ENCODE measurements at places on chromosomes 3 and 15.

- DNase-seq: peak; percentile 38
These were observed 261.6 kb upstream of the LMCD1 start for GRCh38 chr3:8239718-8240695.

GRCh38 chr3:117893638-117894037 is 1141.0 kb downstream of the IGSF11 start:
- peak; percentile 38 for DNase-seq

DNA sequence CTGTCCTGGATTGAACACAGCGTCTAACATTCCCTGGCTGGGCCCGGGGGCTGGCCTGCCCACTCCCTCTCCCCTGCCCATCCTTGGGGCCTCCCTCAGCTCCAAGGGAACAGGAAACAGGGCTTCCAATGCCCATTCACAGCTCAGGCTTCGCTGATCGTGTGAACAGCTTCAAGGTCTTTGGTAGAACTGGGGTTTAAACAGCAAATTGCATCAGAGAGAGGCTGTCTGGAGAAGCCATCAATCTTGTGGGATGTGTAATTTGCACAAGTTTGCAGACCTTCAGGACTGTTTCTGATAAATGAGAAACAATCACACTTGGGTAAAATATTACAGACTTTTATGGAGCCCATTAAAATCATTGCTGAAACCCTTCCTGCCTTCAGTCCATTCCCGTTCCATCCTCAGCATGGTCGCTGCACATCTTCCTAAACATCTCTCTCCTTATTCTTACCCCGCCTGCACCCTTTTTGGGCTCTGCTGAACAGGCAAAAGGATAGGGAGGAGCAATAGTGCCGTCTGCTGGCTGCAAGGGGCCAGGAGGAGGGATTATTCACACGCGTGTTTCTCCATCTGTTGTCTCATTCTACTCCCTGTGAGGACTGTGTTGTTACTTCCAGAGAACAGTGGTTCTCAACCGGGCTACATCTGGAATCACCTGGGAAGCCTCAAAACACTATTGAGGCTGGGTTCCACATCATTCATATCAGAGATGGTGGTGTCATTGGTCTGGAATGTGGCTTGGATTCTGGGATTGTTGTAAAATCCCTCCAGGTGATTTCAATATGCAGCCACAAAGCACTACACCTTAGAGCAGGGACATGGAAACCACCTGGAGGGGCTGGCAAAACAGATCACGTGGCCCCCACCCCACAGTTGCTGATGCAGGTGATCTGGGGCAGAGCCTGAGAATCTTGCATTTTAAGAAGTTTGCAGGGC is 116.3 kb downstream of the CLSTN2 start:
- peak; percentile 25 for DNase-seq

GRCh38 chr15:73075160-73075859 is 23.0 kb downstream of the NEO1 start:
- DNase-seq: no peak

DNA sequence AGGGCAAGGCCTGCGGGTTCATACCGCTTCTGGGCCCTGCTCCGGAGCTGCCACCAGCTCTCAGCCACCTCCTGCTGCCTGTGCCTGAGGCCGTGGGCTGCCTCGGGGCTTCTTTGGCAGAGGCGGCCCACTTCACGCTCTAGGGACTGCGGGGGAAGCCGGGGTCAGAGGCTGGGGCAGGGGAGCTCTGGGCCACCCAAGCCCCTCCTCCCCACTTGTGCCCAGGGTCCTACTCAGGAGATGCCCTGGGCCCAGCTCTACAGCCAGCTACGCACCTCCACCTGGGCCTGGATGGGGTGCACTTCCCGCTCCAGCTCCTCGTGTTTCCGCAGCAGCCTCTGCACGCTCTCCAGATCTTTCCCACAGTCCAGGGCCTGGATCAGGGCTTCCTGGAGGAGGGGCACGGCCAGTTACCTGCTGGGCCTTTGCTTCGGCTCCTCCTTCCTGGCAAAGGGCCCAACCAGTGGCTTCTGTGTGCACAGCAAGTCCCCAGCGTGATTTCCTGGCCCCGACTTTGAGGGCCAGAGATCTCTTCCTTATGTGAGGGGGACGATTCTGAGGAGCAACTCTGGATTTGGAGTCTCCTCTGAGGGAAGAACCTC is 24.0 kb downstream of the PLA2G4B start:
- DNase-seq: no peak

- DNase-seq: no peak
These were observed 105.3 kb downstream of the CD47 start for GRCh38 chr3:107985496-107985895.

DNA sequence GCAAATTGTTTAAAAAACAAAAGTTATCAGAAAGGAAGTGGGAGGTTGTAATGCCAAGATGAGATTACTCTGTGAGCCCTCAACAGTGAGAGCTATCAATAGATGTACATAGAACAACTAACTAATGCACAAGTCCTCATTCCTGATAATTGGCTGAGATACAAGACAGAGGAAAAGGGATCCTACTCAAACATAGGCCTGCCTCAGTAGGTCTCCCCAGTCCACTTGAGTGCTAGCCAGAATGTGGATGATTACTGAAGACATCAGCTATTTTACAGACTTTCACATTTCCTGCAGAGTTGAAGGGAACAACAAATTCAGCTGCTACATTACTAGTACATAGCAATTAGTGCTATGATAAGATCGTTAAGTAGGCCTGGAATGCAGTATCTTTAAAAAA is 981.9 kb downstream of the TUSC7 start:
- DNase-seq: no peak

GRCh38 chr3:53170325-53171063 is 9.5 kb downstream of the PRKCD start:
- DNase-seq: no peak

DNA sequence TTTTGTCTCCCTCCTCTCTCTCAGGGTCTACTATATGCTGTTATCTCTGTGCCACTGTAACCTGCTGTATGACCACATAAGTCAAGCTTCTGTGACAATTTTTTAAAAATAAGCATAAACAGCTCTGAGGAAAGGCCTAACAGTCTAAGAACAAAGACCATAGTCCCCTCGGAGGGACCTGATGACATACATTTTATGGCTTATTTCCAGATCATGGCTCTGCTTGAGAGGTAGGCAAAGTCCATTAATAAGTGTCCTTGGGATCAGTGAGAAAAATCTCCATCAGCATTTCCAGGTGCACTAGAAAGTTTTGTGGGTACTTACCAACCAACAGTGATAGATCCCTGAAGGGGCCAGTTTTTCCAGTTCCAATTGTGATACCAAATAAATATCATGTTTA is 123.8 kb downstream of the TNIK start:
- DNase-seq: no peak

DNA sequence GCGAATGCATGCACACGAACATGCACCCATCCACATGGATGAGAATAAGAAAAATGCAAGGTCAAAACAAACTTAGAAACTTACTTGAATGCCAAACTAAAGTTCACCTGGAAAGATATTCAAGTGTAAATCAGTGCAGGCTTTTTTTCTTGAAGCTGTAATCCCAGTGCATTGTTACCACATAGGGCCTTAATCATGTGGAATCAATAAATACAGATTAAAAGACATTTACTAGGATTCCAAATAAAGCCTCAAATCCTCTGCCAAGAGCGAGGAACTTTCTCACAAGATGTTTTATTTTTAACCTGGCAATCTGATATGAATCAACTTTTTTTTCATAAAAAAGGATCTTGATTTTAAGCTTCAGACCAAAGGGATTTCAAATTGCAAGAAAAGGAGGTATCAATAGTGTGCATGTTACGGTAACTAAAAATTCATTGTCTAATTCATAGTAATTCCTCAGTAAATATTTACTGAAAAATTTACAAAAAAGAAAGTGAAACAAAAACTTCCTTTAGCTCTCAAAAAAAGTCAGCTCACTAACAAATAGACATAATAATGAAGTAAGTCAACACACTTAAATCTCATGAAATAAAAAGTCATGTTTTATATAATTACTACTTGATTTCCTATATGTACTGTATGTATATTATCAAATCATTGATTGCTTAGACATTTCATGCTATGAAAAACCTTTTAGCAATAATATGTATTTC is 978.6 kb downstream of the PLOD2 start:
- no peak for DNase-seq

GRCh38 chr3:9930804-9931418 is 2.7 kb upstream of the CRELD1 start:
- DNase-seq: no peak

DNA sequence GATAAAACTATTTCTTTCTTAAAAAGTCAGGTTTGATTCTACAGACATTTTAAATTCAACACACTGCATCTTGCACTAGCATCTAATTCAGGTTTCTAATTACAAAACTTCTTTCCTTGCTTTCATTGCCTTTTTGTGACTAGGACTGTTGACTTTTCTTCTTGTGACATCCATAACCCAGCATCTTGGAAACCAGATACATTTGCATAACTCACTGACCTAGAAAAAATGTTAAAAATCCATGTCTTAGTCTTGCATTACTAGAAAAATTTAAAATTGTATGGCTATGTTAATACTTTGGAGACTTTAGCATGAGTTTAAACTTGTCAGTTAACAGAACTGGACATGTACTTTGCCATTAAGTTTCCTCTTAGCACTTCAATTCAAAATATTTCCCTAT is 72.7 kb downstream of the DTWD1 start:
- DNase-seq: no peak

DNA sequence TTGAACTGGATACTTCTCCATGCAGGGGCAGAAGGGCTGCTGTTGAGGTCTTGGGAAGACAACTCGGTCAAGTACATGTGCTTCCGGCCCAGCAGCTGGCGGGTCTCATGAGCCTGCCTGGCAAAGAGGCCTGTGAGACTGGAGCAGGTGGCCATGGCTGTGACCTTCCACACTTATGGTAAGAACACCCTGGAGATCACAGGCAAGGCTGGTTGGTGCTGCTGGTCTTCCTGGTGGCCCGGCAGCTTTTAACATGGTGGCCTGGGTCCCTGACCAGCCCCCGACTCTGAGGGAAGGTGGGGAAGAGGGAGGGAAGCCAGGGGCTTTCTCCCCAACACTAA is 15.4 kb downstream of the CHRD start:
- peak; percentile 76 for DNase-seq

GRCh38 chr15:74050556-74051234 is 31.7 kb downstream of the GOLGA6A start:
- no peak for DNase-seq

DNA sequence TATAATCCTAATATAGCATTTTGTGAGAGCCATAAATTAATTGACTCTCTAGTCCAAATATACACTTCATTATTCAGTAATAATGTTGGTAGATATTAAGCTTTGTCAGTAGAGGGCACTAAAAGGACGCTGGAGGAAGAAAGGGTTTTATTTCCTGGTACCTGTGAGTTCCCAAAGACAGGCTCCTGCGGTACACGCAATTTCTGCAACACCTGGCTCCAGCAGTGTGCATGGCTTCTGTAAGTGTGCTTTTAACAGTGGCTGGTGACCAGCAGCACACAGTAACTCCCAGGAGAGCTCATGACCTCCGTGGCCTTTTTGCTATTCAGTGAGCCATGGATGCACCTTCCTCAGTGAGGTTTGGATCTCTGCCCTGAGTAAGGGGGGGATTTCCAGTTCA is 338.3 kb upstream of the ZNF385D start:
- DNase-seq: peak; percentile 33

GRCh38 chr3:27985369-27986035 is 255.9 kb upstream of the CMC1 start:
- no peak for DNase-seq

Measured in SHP77 (cell line).